Fibroblast of pulmonary artery (primary cell): ENCODE measurements at places on chromosomes 13 and 19.
A peak's percentile ranks its signal among the peaks of the same experiment; 100 is the strongest.

DNA sequence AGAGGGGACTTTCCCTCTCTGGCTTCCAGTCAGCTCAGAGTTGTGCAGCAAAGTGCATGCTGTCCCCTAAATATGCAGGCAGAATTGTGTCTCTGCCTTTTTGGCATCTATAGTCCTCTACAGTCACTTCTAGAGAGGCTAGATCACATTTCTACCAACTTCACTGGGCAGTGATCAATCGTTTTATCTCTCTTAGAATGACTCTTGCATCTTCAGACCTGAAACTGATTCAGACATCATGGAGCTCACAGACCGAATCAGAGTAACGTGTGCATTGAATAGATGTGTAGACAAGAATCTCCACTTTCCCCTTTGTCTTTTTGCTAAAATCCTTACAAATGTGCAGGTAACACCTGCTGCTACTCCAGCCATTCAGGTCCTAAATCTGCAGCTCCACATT lies 6.2 kb downstream of the ZNF253 start:
- DNase-seq = no peak

DNA sequence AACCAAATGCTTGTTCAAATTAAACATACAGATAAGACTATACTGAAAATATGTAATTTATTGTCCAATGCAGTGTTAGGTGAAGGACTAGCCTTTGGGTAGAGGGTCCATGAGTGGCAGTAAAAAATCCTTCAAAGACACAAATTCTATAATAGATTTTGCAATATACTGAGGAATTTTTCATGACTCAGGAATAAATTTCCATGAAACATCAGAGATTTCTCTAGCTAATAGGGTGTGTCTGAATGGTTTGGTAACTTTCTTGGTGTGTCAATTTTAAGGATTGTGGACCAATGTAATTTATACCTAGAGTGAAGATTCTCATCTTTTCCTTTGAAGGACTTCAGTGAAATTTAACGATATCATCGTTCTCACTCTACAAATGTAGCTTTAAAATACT lies 546.7 kb downstream of the SLITRK5 start:
- no peak for DNase-seq

DNA sequence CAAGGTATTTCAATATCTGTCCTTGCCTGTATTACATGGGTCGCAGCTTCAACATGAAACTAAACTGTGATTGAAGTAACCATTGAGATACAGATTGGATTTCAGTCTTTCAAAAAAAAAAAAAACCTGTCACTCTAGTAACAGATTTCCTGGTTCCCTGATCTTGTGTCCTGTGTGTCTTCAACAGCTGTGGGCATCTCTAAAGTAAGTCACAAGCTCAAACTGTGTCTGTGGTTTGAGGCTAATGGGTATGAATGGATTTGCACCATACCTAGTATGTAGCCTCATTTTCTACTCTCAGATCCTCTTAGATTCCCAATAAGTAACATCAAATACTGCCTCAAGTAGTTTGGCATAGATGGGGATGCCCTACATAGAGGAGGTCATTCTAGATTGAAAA lies 300.1 kb downstream of the COG6 start:
- DNase-seq = no peak

DNA sequence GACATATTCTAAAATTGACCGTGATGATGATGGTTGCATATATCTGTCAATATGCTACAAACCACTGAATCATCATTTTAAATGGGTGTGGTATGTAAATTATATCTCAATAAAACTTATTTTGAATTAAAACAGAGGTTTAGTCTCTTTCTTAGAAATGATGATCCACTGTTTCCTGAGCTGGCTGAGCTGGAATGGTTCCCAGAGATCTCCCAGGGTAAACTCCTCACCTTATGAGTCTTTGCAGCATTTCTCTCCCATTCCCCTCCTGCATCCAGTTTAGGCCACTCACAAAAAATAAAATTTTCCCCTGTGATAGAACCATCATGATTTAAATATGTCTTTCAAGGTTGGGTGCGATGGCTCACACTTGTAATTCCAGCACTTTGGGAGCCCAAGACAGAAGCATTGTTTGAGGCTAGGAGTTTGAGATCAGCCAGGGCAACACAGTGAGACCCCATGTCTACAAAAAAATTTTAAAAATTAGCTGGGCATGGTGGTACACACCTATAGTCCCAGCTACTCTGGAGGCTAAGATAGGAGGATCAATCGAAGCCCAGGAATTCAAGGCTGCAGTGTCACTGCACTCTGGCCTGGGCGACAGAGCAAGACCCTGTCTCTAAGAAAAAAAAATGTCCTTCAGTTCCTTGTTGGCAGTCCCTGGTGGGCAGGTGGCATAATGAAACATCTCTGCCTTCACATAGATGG lies 46.1 kb downstream of the FLT1 start:
- no peak for DNase-seq

DNA sequence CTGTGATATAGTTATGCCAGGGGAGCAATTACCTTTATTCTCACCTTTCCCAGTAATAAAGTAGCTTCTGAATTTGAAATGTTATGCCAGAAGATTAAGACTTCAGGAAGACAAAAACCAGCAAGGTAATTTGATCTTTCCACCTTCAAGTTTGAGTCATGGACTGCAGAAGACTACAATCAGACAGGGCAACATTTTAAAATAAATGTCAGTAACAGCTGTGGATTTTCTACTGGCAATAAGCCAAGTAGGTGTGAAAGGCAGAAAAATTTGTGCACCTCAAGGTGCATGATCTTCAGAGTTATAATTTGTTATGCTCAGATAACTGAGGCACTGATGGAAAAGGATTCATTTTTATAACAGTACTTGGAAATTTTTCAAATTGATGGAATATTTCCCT lies 54.9 kb downstream of the SLITRK1 start:
- no peak for DNase-seq

GRCh38 chr13:86601351-86601750 lies 802.1 kb upstream of the SLITRK6 start:
- no peak for DNase-seq

DNA sequence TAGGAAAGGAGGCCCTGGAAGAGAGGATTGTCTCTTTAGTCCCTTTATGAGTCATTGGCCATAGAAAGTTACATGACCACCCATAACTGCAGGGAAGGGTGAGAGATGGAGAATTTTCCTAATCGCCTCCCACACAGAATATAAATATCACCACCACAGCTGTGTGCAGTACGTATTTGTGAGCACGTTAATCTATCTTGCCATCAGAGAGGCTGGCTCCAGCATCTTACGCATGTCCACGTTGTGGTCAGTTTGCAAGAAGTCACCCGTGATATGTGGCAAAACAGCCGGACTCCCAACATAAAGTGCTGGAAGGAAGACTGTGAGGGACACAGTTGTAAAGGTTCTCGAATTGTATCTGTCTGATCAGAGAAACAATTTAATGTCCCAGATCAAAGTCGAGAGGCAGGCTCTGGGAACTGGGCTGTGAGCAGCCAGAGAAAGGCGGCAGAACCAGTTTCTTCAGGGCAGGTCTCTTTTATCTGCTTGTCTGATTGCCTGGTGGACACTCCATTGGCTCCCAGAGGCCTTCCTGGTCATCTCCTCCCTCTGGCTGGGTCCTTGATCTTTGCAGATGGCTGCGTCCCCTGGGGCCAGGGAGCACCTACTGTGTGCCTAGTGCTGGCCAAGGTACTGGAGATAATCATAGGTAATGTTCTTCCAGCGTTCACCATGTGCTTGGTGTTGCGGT lies 74.9 kb downstream of the SIPA1L3 start:
- no peak for DNase-seq

DNA sequence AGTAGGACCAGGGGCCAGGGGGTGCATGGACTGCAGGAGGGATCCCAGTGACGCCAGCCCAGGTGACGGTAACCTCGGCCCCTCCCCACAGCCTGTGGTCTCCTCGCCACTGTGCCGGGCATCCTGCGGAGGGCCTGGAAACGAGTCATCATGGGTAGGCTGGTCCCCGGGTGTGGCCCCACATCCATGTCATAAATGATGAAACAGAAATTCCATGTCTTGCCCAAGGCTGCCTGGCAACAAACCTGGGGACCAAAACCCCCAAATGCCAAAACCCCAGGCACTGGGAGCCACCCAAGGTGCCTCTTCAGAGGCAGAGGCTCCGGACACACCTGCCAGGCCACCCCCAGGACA lies 20.9 kb downstream of the MAP2K2 start:
- DNase-seq = peak; percentile 13

- no peak for DNase-seq
These were observed 18.0 kb upstream of the PLPP2 start for GRCh38 chr19:309206-309565.

DNA sequence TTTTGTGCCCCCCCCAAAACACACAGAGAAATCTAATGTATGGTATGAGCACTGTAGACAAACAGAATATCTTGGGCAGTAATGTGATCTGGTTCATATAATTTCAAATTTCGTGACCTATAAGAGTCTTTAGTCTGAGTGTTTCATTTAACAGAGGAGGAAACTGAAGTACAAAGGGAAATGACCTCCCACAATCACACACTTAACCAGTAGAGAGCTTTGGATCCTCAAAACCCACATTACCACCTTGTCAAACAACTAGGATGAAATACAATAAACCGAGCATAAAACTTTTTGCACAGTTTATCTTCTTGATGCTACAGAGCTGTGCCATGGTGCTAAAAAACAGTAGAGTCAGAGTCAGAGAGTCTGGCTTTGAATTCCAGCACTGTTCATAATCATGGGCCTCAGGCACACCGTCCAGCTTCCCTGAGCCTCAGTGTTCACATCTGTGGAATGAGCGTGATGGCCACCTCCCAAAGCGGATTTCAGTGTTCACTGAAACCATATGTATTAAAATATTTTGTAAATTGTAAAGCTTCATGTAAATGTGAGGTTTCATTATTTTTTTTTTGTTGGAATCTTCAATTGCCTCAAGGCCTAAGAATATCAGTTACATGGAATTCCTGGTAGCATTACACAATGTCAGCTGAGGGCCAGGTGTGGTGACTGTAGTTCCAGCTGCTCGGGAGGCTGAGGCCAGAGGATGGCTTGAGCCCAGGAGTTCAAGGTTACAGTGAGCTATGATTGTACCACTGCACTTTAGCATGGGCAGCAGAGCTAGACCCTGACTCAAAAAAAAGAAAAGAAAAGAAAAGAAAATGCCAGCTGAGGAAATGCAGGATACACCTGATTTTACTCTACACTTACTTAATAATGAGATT lies 126.4 kb upstream of the FRY start:
- no peak for DNase-seq

GRCh38 chr13:83100237-83100636 lies 782.0 kb downstream of the SLITRK1 start:
- DNase-seq = no peak

GRCh38 chr19:38919837-38920601 lies 8.0 kb upstream of the CCER2 start:
- no peak for DNase-seq

- no peak for DNase-seq
These were observed 72.9 kb downstream of the ARHGEF7 start for GRCh38 chr13:111187960-111188541.
